Astrocyte (in vitro differentiated cells and primary cell): ENCODE measurements at places on chromosomes 1 and 21.

GRCh38 chr1:21673277-21673780, 4.2 kb upstream of the RAP1GAP start:
- peak; percentile 68 for DNase-seq

DNA sequence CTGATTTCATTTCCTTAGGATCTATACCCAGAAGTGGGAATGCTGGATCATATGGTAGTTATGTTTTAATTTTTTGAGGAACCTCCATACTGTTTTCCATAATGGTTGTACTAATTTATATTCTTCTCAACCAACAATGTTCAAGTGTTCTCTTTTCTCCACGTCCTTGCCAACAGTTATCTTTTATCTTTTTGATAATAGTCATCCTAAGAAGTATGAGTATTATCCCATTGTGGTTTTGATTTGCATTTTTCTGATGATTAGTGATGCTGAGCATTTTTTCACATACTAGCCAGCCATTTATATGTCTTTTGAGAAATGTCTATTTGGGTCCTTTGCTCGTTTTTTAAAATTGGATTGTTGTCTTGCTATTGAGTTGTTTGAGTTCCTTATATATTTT, 38.5 kb downstream of the ABCD3 start:
- DNase-seq, result peak; percentile 51

DNA sequence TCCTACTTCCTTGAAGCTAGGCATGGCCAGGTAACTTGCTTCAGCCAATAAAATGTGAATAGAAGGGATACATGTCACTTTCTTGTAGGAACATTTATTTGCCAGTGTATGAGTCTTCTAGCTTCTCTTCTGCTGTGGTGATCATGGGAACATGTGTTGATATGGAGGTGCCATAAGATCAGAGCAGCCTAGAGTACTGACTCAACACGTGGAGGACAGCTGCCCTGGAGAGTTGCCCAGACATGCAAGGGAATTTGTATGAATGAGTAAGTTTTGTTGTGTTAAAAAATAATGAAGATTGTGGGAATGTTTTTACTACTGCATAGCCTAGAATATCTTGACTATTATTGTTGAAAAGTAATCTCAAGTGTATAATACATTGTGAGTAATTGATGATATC, 502.3 kb downstream of the NUF2 start:
- peak; percentile 79 for DNase-seq

GRCh38 chr1:160070243-160071163, 543 bp upstream of the KCNJ10 start:
- DNase-seq, result peak; percentile 15

GRCh38 chr1:246219508-246220030, 287.5 kb downstream of the SMYD3 start:
- peak; percentile 44 for DNase-seq

DNA sequence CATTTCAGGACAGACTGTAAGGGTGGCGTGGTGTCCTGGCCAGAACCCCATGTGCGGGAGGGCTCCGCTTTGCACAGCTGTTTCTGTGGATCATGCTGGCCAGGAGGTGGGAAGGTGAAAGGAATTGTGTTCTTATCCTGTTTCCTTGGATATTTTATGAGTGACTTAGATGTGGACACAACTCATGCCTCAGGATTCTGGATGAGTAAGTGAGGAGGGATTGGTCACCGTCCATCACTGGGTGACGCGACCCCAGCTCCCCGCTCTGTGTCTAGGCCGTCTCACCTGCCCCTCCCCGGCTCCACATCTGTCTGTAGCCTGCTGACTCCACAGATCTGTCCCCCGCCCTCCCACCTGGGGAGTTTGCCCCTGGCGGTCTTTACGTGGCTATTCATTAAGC, 48.8 kb downstream of the PIK3CD start:
- DNase-seq, result peak; percentile 90

- DNase-seq, result no peak
Measured at GRCh38 chr1:53968125-53968513, 22.0 kb downstream of the LRRC42 start.

DNA sequence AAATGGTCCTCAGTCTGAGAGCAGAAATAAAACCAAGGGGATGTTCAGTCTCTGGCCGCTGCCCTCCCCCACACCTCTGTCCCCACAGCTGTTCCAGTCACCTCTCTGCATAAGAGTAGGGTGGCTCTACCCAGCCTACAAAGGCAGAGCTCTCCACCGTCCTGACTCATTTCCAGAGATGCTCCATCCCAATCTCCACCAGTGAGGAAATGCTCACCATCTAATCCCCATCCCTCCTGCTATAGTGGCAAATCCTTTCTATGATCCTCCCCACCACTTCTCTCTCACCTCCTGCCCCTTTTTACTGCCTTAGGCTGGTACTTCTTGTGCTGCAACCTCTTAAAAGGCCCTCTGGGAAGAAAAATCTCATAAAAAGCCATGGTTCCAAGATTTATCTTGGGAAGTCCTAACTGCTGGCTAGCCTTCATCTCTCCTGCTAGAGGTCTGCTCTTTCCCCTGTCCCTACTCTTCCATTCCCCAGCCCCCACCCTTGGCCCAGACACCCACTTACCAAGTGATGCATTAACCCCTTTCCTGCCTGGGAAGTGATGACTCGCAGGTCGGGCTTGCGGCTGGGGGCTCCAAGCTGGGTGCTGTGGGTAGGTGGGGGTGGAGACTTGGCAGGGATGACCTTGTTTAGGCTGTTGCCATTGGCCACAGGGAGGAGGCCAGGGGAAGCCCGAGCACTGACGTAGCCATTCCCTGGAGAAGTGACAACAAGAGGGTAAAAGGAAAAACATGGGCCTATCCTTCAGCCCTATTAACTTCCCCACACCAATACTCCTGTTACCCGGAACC, 23.9 kb downstream of the MEF2D start:
- peak; percentile 75 for DNase-seq

GRCh38 chr1:77539519-77540142, 142.8 kb downstream of the ZZZ3 start:
- DNase-seq, result peak; percentile 85

GRCh38 chr1:87535551-87535950, 206.9 kb downstream of the LMO4 start:
- DNase-seq, result no peak

DNA sequence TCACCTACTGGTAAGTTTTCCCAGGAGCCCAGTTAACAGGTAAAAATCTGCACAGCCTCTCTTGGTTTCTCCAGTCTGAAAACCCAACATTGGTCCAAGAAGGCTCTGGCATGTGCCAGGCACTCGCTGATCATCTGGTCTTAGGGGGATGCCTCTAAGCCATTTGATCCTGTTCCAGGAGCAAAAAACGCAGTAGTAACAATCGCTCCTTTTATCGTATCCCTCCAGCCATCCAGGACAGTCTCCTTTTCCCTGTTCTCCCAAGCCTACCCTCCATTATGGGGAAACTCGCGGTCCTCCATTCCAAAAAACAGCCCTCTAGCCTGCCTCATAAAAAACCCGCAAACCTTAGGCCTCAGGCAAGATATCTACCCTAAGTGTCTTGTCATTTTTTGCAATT, 56.2 kb downstream of the ODF2L start:
- DNase-seq, result no peak

DNA sequence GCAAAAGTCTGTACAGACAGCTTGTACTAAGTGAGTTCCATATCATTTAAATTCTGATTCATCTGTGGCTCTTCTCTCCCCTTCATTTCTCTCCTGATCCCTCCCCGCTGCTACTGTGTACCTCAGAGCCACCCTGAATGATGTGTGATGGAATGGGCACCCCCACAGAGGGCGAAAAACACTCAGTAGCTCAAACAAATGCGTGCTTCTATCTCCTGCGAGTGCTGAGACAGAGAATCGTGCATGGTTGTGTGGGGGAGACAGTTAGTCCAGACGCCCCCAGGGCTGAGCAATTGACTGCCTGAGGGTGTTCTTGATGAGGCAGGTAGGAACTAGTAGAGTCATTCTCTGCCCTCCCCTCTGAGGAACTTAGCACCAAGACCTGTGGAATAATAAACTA, 269.8 kb downstream of the ZNF648 start:
- DNase-seq, result no peak

GRCh38 chr1:42933060-42933586, 25.5 kb downstream of the SLC2A1 start:
- no peak for DNase-seq

- DNase-seq, result peak; percentile 68
Measured at GRCh38 chr1:217891966-217892365, 260.8 kb downstream of the SPATA17 start.

DNA sequence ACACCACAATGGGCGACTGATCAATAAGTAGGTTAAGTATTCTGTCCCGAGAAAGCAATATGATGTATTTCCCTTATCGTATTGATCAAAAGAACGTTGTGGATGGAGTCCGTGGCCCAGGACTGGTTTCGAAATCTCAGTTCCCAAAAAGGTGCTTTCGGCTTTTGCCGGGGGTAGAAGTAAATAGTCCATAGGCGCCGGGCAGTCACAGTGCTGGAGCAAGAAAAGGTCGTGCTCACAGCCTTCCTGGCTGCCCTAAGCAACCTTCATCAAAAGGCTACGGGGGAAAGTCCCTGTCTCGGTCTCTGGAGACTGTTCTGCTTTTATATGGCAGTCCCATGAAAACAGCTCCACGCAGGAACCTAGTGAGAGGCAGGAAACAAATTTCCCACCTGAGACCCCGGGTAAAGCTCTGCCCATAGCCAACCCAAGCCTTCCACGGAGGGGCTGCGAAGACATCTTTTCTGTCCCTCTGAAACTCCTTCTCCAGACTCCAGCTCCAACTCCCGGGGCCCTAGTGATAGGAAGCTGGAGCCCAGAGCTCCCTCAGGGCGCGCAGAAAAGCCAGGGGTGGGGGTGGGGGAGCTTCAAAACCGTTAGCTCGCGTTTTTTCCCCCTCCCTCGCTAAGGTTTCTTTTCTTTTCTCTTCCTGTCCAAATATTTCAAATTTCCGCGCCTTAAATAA, 7.0 kb downstream of the CDKN2C start:
- peak; percentile 32 for DNase-seq

DNA sequence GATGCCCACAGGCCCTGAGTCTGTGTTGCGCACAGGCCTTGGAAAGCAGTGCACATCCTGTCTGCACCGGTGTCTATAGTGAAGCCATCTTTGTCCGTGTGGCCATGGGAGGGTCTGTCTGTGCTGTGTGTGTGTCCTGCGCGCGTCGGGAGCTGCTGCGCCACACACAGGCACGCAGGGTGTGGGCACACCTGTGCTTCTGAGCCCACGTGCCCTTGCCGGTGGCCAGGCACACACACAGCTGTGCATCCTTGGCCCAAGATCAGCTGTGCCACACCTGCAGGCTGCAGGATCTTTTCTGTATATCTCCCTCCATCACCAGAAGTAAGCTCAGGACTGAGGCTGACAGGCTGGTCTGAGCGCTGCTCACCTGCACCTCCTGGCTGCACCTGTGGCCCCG, 3.2 kb upstream of the SAMD11 start:
- DNase-seq, result no peak

- peak; percentile 44 for DNase-seq
Measured at GRCh38 chr1:9233241-9233941, 1.2 kb upstream of the H6PD start.

GRCh38 chr1:202013603-202014002, 3.2 kb downstream of the ELF3 start:
- DNase-seq, result no peak

DNA sequence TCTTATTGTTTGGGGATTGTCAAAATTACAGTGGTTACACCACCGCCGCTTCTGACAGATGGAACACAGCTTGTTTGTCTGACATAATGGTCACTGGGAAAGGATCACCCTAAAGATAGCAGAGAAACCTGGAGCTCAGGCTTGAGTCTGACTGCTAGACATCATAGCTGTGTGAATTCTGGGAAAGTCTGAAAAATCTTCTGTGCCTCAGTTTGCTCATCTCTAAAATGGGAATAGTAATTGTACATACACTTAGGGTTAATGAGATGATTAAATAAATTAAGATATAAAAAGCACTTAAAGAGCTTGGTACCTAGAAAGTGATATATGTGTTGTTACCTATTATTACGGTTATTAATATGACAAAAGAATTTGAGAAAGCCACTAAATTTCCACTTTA, 39.7 kb upstream of the NRIP1 start:
- no peak for DNase-seq

DNA sequence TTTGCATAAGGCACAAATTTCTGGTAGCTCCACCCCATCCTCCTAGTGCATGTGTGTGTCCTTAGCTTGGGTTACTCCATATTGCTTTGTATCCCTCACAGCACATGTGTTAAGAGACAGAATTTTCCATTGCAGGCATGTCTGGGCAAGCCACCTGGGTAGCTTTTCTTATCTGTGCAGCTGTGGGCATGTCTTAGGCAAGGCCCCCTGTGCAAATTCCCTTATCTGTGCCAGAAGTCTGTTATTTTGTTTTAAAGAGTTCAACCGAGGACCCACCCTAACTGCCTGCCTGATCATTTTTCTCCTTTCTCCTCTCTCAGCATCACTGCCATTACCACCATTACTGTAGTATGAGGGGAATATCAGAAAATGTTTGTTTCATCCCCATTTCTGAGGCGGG, 131.9 kb downstream of the CYYR1 start:
- no peak for DNase-seq

- DNase-seq, result no peak
Measured at GRCh38 chr1:65105596-65105995, 42.4 kb upstream of the AK4 start.

GRCh38 chr1:177780096-177780700, 189.7 kb downstream of the SEC16B start:
- peak; percentile 43 for DNase-seq

GRCh38 chr1:162200096-162200847, 130.8 kb downstream of the NOS1AP start:
- peak; percentile 61 for DNase-seq

GRCh38 chr21:32364796-32365195, 28.0 kb downstream of the URB1 start:
- no peak for DNase-seq

- DNase-seq, result no peak
Measured at GRCh38 chr1:232033285-232033684, 406.7 kb downstream of the DISC1 start.

GRCh38 chr1:53134961-53135734, 7.3 kb downstream of the SLC1A7 start:
- DNase-seq, result peak; percentile 83

DNA sequence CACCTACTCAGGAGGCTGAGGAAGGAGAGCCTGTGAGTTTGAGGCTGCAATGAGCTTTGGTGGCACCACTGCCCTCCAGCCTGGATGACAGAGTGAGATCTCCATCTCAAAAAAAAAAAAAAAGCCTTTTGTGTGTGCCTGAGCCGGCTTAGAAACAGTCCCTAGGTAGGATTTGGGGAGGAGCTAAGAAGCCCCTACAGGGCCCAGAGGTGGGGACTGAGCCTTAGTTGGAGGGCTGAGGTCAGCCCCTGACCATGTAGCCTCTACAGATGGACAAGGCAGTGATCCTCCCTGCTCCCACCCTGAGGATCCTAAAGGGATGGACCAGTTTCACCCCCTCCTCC, 2.5 kb downstream of the ADAMTSL4 start:
- DNase-seq, result no peak
